ENCODE measurements at places on chromosomes 2 and 18.

DNA sequence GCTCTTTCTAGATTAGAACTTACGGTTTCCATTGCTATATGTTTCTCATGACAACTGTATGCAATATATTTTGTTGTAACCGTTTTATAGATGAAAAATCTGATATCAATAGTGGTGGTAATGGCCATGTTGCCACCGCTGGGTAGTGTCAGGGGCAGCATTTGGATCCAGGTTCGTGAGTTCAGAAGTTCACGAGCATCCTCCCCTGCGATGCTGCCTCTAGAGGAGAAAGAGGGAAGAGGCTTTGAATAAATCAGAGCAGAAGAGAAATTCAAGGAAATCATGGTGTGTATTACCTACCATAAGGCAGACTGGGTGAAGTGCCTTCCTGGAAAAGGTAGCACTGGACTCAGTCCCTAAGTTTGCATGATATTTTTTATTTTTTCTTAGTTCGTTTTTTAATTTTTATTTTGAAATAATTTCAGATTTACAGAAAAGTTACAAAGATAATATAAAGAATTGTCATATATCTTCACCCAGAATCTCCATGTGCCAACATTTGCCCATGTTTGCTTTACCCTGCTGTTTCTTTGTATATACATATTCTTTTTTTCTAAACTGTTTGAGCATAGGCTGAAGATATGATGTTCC lies 3.3 kb upstream of the ZBTB7C start:
- DNase-seq = peak; percentile 22

DNA sequence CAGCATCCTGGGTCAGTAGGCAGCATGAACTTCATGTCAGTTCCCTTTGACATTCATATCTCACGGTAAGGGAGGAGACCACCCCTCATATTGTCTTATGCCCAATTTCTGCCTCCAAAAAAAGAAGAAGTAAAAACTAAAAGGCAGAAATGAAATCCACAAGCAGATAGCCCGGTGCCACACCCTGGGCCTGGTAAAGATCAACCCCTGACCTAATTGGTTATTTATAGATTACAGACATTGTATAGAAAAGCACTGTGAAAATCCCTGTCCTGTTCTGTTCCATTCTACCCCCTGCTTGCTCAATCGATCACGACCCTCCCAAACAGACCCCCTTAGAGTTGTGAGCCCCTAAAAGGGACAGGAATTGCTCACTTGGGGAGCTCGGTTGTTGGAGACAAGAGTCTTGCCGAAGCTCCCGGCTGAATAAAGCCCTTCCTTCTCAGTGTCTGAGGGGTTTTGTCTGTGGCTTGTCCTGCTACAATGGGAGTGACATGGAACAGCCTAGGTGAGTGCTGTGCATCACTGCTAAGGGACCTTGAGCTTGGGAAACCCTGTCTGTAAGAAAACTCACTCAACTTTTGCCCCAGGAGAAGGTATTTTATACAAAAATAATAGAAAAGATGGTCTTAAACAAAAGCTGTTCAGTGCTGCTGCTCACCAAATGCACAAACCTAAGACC lies 11.1 kb downstream of the NDUFV2 start:
- DNase-seq = no peak

- DNase-seq = no peak
Observed at GRCh38 chr2:224308272-224308911, 93.5 kb downstream of the FAM124B start.

- DNase-seq = no peak
Observed at GRCh38 chr2:7777668-7778067, 860.5 kb downstream of the RNF144A start.

DNA sequence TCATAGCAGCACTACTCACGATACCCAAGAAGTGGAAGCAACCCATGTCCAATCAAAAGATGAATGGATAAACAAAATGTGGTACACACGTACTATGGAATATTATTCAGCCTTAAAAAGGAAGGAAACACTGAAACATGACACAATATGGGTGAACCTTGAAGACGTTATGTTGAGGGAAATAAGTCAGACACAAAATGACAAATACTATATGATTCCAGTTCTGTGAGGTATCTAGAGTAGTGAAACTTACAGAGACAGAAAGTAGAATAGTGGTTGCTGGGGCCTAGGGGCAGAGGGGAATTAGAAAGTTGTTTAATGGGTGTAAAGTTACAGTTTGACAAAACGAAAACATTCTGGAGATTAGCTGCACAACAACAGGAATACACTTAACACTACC lies 24.7 kb downstream of the TLK1 start:
- DNase-seq = no peak

DNA sequence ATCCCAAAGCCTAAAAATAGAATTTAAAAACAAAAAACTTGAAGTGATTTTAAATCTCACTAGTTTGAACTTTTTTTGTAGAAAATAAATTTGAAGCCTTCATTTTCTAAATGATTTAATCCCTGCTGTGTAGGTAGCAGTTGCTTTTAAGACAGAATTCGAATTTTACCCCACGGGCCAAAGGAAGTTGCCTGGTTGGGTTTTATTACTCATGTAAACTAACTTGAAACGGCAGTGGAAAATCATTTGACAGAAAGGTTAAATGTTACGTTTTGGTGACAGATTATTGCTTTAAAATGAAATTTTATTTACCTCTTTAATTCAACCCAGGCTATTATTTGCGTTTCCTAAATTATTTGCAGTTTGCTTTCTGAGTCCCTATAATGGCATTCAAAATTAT lies 2.0 kb downstream of the MAPRE2 start:
- no peak for DNase-seq

GRCh38 chr2:79670198-79670597 lies 157.3 kb downstream of the CTNNA2 start:
- DNase-seq = no peak

- DNase-seq = no peak
Observed at GRCh38 chr2:71896385-71897136, 251.1 kb downstream of the CYP26B1 start.
